Stimulated activated CD4-positive, alpha-beta T cell treated with anti-CD3 and anti-CD28 coated beads, Interleukin-15, amount 100 ng/mL, for 24 hours (primary cell): ENCODE measurements at places on chromosomes 11 and 22.
A peak's percentile ranks its signal among the peaks of the same experiment; 100 is the strongest.

GRCh38 chr22:36871669-36872081 lies 10.9 kb downstream of the NCF4 start:
- no peak for DNase-seq

- no peak for DNase-seq
Observed at GRCh38 chr11:61948505-61948904, 1.6 kb upstream of the BEST1 start.

DNA sequence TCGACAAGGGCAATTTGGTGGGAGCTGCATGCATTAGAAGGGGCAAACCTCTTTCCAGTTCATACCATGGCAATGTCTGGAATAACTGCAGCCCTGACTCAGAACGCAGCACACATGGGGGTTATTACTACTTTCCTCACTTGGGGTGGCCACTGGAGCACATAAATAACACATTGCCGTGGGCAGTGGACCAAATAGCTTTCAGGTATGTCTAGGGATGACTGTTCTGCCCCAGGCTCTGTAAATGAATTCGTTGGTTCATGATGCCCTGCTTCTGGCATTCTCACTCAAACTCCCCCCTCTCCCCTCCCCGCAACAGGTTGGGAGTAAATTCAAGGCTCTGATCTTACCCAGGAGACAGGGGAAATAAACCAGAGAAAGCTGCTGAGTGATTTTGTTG lies 238.0 kb upstream of the PLET1 start:
- no peak for DNase-seq

DNA sequence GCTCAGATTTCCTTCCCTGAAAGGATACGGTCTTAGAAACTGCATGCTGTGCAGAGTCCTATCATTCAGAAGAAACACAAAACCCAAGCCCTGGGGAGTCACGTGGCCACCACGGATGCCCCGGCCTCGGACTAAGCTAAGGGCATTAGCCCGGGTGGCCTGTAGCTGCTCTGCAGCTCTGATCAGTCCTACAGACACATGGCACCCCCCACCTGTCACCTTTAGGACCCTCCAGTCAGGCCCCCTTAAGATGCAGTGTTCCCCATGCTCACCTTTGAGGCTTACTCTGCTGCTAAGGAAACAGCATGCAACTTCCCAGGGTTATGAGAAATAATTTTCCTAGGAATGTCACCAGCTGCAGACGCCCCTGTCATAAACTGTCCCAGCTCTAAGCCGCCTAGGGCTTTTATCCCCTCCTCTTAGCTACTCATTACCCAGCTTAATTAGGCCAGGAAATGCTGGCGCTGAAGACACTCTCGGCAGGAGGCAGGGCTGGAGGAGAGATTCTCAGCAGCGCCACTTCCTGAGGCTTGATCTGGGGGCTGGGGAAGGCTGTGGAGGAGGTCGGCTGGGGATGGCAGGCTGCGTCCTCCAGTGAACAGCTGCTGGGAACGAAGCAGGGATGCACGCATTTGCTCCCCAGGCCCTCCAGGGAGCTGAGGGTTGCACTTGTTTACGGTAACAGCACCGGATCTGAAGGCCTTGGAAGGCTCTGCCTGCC lies 47.2 kb upstream of the ADA2 start:
- DNase-seq: peak; percentile 22

DNA sequence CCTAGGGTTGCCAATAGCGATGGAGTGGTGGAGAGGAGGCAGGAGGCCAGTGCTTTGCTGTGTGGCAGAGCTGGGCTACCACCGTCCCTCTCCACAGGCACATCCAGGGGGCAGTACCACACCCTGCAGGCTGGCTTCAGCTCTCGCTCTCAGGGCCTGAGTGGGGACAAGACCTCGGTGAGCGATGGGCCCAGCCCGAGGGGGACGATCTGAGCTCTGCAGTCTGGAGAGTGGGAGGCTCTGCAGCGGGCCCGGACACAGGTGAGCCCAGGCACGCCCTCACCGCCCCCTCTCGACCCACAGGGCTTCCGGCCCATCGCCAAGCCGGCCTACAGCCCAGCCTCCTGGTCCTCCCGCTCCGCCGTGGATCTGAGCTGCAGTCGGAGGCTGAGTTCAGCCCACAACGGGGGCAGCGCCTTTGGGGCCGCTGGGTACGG lies 2.5 kb downstream of the PKP3 start:
- DNase-seq: no peak

DNA sequence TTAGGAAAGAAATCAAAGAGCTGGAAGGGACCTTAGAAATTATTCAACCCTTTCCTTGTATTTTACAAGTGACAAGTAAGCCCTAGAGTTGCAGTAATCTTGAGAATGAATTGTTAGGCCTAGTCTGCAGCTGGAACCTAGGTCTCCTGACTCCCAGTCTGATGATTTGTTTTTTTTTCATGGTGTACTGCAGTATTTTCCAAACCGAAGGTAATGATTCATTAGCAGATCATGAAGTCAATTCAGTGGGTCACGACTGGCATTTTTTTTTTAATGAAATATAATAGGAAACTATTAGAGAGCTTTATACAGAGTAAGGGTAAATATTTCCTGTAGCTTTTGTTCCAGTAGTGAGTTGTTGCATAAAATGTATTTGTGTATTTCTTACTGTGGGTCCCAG lies 42.8 kb downstream of the EXT2 start:
- no peak for DNase-seq

GRCh38 chr11:132519241-132519815 lies 1013.0 kb downstream of the OPCML start:
- DNase-seq: no peak

DNA sequence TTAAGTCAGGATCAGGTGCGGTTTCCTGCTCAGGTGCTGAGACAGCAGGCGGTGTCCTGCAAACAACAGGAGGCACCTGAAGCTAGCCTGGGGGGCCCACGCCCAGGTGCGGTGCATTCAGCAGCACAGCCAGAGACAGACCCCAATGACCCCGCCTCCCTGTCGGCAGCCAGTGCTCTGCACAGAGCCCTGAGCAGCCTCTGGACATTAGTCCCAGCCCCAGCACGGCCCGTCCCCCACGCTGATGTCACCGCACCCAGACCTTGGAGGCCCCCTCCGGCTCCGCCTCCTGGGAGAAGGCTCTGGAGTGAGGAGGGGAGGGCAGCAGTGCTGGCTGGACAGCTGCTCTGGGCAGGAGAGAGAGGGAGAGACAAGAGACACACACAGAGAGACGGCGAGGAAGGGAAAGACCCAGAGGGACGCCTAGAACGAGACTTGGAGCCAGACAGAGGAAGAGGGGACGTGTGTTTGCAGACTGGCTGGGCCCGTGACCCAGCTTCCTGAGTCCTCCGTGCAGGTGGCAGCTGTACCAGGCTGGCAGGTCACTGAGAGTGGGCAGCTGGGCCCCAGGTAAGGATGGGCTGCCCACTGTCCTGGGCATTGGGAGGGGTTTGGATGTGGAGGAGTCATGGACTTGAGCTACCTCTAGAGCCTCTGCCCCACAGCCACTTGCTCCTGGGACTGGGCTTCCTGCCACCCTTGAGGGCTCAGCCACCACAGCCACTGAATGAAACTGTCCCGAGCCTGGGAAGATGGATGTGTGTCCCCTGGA lies at the start of gene MYO7A:
MYO7A (plus strand) TSS at position 327 of the 772 bp plus-strand sequence. CDS start 2,389 bp downstream, outside the sequence.
- DNase-seq: no peak

- DNase-seq: no peak
Observed at GRCh38 chr22:25120761-25121212, 78.9 kb upstream of the CRYBB3 start.

GRCh38 chr11:121270001-121270678 lies 22.4 kb upstream of the SC5D start:
- no peak for DNase-seq

DNA sequence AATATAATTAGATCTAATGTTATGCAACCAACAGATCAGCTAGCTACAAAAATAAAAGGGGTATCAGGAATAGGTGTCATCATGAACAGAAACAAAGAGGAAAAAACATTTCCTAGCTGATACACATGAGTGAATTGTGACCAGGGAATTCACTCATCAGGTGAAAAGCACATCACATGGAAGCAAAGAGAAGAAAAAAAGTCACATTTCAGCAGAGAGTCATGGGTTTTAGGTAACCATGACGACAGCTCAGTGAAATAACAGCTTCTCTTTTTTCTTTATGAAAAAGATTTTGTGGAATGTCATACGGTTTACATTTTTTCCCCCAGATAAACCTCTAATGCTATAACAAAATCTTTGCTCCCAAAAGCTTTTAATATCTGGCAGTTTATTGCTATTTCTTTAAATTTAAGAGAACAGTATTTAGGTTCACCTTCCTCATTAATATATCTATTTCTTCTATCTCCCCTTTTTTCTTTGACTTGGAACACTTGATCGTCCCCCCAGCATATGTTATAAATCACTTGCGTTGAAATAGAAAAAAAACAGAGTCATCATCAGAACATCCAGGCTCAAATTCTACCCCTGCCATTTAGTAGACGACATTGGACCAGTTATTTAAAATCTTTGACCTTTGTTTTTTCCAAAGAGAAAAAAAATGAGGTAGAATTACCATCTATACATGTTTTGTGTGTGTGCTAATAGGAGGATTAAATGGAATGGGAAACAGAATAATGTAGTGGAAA lies 5.3 kb downstream of the TYR start:
- no peak for DNase-seq

DNA sequence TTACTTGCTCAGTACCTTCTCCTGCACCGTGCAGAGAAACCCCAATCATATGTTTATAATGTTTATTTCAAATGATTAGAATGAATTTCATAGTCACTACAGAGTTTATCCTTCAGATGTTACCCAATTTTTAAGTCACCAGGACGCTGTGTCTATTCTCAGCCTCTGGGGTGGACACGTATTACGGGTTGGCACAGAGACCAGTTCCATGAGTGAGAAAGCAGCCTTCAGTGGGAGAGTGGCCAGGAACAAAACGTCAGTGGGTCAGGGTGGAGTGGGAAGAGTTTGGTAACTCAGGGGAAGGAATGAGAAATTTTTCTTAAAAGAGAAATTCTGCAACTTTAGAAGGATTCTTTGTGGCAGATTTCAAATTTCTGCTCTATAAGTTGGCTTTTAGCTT lies 77.1 kb upstream of the MTMR2 start:
- DNase-seq: no peak

GRCh38 chr22:40305625-40306024 lies 40.7 kb upstream of the ADSL start:
- no peak for DNase-seq

DNA sequence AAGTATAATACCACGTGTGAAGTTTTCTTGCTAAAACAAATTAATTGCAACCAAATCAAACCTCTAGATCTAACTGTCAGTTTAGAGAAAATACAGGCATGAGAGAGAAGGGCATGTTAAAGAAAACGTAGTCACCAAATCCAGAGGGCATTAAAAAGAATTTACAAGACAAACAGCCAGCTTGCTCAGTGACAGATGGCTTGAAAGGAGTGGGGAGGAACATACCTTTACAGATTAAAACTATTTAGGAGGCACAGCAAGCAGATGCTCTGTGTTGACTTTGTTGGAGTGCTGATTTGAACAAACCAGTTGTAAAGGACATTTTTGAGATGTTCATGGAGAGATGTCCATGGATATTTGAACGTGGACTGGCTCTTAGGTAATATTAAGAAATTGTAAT lies 96.9 kb downstream of the ATXN10 start:
- no peak for DNase-seq

GRCh38 chr11:76599041-76600013 lies 71.2 kb downstream of the LRRC32 start:
- no peak for DNase-seq

DNA sequence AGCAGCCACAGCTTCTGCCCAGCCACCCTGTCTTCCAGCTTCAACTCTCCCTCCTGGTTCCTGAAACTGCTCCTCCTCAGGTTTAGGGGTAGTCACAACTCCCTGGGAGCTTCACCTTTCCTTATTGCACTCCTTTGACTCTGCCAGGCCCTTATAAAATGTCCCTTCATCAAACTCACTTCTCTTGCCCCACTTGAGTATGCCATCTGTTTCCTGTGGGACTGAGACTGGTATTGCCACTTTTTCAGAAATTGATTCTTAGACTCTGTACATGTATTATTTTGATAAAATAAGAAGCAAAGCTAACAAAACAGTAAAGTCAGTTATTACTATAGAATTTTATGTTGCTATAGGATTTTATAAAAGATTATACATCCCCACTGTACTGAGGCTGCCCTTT lies 134.1 kb downstream of the SPON1 start:
- no peak for DNase-seq

DNA sequence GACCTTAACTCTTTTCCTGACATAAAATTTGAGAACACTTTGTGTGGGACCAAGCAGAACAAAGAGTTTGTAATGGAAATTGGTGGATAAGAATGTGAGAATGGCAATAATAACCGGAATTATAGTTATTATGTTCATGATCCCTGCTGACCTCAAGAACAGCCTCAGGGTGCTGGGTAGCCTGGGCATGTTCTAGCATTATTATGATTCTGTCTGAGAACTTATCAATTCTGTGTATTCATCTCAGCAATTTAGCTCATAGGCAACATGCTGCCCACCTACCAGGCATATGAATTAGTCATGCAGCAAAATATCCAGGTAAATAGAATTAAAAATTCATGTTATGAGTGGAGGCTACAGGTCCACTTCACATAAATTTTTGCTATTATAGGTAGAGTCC lies 61.9 kb downstream of the CTSC start:
- DNase-seq: no peak

DNA sequence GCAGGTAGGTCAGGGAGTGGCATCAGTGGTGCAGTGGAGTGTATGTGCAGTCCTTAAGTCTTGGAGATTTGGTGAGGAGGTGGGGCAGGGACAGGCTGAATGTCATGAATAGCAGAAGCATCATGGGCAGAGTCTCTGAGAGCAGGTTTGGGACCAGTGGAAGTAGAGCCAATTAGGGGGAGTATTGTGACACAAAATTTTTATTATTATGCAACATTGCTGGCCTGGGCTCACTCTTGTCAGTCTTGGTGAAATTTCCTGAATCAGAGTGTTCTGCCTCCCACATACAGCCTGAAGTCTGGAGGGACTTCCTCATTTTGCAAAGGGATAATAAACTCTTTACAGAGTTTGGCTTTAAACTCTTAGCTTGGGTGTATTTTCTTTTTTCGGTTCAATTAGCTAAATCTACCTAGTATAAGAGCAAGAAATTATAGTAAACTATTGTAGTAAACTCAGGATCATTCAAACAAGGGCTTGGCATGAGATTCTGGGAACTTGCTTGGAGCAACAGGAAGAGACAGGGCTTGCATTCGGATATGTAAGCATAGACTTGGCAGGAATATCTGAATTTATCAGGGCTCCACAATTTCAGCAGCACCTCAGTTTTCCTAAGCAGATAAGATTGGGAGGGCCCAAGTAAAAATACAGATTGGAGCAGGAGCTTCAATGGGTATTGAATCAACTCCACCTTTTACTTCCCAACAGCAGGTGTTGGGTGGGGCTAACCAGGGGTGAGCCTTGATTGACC lies 67.7 kb downstream of the FDX1 start:
- no peak for DNase-seq

DNA sequence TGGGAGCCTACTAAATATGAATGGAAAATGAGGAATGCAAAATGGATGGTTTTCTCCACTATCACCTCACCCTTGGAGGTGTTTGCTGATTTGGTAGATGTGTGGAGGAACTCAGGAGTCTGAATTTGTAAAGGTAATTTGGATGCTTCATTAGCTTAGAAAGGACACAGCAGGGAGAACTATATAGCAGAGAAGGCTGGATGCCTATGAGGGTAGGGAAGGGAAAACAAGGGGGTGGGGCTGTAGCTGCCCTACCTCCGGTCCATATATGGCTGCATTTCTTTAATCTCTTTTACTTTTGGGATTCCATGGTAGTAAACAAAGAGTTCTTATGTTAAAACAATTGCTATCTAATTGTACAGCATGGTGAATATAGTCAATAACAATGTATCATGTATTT lies 4.8 kb upstream of the EHF start:
- no peak for DNase-seq
